ENCODE measurements at places on chromosomes 4 and X. TPM values are rescaled to one million over a fixed set of nuclear protein-coding genes. Genes with fewer than 3 reads are reported as not detected.

DNA sequence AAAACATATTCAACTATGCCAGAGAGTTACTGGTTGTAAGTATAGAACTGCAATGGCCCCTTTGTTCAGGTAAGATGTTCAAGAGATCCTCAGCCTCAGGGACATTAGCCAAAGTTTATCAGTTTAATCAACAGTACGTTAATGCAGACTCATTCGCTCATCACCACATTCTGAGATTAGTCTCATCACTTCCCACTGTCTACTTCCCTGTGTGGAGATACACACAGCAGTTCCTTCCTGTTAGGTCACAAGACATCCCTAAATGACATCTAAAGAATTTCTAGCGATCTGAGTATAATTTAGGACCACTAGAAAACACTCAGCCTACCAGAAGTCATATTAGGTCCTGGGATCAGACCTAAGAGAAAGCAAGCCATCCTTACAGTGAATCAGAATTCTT, 10.4 kb downstream of the SLC10A7 start:
- DNase-seq: no peak
- no peak overlapping the region for H3K27ac ChIP-seq
- H3K4me3 ChIP-seq: no peak overlapping the region
- H3K4me1 ChIP-seq: no peaks in the 10 kb centered on the region

DNA sequence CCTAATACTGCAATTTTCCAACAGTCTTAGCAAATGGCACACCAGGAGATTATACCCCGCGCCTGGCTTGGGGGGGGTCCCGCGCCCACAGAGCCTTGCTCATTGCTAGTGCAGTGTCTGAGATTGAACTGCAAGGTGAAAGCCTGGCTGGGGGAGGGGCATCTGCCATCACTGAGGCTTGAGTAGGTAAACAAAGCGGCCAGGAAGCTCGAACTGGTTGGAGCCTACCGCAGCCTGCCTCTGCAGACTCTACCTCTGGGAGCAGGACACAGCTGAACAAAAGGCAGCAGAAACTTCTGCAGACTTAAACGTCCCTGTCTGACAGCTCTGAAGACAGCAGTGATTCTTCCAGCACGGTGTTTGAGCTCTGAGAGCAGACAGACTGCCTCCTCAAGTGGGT, 172.8 kb upstream of the NAP1L5 start:
- no peak for DNase-seq
- H3K27ac ChIP-seq: no peak overlapping the region
- no peaks in the 10 kb centered on the region for H3K4me1 ChIP-seq
- H3K4me3 ChIP-seq: no peak overlapping the region

GRCh38 chrX:150897421-150898320, 797 bp downstream of the CD99L2 start:
- H3K27me3 ChIP-seq: no peaks in the 10 kb centered on the region
- H3K4me3 ChIP-seq: peak overlapping the region; percentile 57
- H3K27ac ChIP-seq: peak overlapping the region; percentile 74

- no peaks in the 10 kb centered on the region for H3K4me1 ChIP-seq
- no peak overlapping the region for H3K4me3 ChIP-seq
- H3K36me3 ChIP-seq: no peaks in the 10 kb centered on the region
- no peak for DNase-seq
- no peak overlapping the region for H3K27ac ChIP-seq
Observed at GRCh38 chrX:12400218-12400617, 261.9 kb downstream of the FRMPD4 start.

GRCh38 chr4:139709660-139710059, 44.0 kb downstream of the MGST2 start:
- no peak for DNase-seq
- peaks cover 20% of the 10 kb centered on the region for H3K36me3 ChIP-seq
- H3K4me1 ChIP-seq: no peaks in the 10 kb centered on the region
- no peaks in the 10 kb centered on the region for H3K27me3 ChIP-seq
- no peak overlapping the region for H3K27ac ChIP-seq
- H3K4me3 ChIP-seq: no peak overlapping the region

GRCh38 chrX:34586346-34586911, 70.7 kb downstream of the TMEM47 start:
- no peaks in the 10 kb centered on the region for H3K36me3 ChIP-seq
- H3K4me3 ChIP-seq: no peak overlapping the region
- H3K27ac ChIP-seq: no peak overlapping the region
- H3K27me3 ChIP-seq: no peaks in the 10 kb centered on the region
- no peaks in the 10 kb centered on the region for H3K4me1 ChIP-seq

Gene CABS1
- not detected for total RNA-seq

Gene RIBC1
- total RNA-seq: not detected
